ENCODE measurements at places on chromosomes 2 and 18.
A peak's percentile ranks its signal among the peaks of the same experiment; 100 is the strongest.

DNA sequence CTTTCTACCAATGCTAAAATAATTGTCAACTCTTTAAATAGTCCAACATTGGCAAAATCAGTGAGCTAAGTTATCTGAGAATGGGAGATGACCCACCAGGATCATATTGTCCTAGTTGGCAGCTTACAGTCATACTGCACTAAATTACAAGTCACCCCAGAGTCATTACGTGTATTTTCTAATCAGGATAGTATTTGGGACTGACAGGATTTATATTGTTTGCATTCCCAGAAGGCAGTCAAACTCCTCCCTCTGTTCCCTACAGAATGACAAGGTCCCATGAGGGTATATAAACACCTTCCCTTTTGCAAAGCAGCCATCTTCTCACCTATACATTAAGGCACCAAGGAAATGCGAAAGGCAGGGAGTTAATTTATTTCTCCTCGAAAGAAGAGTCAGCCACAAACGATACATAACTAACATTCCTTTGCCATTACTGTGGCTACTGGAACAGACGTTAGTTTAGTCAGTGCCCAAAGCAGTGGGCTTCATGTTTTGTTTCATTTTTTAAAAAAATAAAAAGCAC, 125.3 kb downstream of the ANTXR1 start:
- DNase-seq: no peak

GRCh38 chr2:627926-628560, 49.2 kb downstream of the TMEM18 start:
- DNase-seq: no peak

GRCh38 chr18:45782662-45783061, 42.8 kb upstream of the SIGLEC15 start:
- no peak for DNase-seq

DNA sequence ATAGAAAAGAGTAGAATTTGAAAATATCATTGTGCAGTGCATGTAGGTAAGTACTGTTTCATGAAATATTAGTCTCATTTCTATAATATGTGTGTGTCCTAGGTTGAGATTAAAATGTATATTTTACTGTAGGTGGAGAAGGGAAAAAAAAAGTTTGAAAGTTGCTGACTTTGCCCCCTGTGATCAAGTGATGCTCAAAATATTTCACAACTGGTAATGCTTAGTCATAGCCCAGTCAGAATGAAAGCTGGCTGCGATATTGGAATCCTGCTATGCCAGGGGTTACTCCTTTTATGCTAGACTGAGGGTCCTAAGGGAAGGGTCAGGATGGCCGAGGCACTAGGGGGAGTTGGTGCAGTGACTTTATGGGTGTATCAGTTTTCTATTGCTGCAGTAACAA, 19.5 kb upstream of the CFAP36 start:
- no peak for DNase-seq

- no peak for DNase-seq
These were observed 27.2 kb upstream of the SATB2 start for GRCh38 chr2:199484927-199485326.

- DNase-seq: no peak
These were observed 129.5 kb upstream of the TRIB2 start for GRCh38 chr2:12587228-12587627.

GRCh38 chr2:126788113-126788512, 110.6 kb upstream of the TEX51 start:
- no peak for DNase-seq

DNA sequence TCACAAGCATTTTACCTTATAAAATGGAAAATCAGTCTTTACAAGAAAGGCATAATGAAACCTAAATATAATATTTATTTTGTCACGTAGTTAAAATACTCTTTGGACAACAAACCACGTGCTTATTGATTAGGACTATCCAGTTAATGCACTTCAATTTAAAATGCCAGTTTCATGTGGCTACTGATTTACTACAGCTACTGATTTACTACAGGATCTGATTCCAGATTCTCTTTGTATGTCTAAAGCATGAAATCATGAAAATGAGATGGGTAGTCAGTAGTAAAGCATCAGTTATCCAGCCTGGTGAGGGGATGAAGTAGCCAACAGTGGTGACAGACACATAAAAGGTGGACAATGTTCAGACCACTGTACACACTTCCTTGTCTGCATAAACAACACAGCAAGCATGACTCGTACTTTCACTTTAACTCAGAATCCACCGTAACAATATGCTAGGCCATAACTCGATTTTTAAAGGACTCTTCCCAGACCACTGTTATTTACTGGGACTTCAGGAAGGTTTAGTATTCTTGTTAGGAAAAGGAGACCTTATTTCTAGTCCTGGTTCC, 24.9 kb downstream of the ACAA2 start:
- DNase-seq: no peak

DNA sequence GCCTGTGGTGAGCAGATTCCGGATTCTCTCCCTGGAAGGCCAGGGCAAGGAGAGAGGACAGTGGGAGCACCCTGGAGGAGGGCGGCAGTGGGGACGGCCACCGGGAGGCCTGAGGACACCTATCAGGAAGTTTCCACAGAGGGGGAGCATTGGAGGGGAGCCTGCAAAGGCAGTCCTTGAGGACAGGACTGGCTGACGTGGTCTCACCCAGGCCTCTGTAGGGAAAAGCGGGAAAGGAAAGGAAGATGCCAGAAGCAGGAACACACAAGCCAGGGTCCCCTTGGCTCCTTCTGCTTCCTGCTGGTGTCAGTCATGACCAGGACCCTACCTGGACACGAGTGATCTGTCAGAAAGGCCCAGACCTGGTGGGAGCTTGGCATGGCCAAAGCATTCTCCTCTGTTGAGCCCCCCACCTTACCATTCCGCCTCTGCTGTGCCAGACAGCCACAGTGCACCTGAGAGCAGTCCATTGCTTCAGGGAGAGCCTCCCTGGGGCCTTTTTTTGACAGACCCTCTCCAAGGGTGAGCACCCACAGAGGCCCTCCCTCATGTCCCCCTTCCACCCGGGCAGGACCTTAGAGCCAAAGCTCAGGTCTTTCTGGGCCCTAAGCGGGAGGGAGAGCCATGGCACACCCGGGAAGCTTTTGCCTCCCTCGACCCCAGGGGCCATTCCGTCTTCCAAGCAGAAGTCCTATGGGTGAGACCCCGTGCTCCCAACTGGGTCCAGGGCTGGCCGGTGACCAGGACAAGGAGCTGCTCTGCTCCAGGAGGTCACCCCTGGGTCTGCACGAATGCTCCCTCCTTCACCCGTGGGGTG, 333.1 kb downstream of the DYSF start:
- DNase-seq: no peak

DNA sequence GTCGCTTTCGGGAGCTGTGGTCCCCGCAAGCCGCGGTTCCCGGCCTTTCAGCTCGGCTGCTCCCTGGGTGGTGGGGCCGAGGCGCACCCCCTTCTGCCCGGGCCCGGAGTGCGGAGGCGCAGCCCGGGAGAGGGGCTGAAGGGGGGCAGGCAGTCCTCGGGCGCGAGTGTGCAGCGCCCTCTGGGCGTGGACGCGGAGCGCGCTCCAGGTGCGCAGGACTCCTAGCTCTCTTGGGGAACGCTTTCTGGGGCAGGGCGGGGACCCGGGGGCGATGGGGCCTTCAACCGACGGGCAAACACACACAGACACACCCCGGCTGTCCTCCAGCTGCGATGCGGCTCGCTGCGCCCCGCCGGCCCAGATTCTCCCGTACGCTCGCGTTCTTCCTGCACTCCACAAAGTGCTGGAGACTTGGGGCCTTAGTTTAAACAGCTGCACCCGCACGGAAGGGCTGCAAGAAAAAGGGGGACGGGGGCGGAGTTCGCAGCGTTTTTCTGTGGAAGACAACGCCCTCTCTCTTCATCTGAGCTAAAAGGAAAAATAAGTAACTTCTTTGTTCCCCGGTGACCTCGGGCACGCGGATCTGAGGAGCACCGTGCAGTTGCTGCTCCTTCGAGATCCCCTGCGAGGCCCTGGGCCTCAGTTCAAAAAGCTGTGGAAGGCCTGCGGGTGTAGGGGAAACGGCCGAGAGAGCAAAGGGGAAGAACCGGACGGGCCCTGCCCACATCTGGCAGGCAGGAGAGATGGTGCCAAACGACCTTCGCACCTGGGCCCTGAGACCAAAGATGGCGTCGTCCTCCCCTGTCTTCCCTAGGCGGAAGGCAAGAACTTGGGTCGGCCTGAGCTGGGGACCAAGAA, 593 bp upstream of the SDC1 start:
- DNase-seq: peak; percentile 81

DNA sequence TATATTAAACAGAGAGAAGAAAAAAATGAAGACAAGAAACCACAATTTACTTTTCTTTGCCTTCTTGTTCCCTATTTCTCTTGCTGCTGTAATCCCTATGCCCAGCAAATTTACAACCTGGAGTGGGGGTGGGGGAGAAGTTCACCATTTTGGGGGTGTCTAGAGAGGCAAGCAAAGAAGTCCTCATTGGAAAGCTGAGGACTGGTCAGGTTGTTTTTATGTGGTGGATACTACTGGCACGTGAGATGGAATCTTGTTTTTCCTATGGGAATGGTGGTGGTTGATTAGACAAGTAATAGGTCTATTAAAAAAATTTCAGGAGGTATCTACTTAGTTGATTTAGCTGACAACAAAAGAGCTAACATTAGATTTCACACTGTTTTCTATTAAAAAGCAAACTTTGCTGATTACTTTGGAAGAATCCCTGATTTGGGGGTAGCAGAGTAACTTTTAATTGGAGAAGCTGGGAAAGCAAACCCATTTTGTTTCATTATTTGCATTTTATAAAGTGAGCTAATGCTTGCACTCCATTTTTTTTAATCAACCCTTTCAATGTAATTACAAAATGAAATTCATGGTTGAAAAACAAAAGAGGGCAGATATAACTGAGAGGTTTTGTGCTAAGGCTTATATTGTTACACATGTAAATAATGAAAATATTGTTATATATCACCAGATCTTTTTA, 6.0 kb downstream of the POU3F3 start:
- DNase-seq: no peak

DNA sequence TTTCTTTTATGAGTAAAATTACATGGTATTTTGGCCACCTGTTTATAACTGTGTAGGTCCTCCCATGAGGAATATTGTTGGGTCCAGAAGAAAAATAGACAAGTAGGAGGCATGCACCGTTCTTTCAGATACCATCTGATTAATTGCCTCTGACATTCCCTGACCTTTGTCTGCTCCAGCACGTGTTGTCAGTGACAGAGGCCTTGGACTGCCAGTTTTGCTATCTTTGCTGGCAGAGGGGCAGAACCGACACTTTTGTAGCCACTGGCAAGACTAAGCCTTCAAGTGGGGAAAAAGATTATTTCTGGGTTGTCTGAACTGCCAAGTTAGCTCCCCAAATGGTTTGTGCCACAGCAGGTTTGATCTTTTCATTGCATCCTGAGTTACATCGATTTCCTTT, 276.9 kb downstream of the CAMKMT start:
- DNase-seq: no peak

DNA sequence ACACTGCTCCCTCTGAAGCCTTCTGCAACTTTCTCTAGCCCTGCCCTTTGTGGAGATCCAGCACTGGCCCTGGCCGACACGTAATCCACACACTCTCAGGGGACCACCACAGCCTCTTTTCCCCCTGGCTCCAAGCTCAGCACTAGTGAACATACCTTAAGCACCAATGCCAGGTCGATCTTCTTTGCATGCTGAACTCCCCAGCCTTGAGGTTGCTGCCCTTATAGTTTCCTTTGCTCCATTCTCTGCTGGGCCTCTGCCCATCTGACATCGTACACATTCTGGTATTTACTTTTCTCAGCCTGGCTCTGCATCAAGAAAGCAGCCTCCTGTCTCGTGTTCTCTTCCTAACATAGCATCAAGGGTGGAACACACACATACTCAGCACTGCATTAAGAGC, 361.5 kb downstream of the LPIN1 start:
- no peak for DNase-seq

DNA sequence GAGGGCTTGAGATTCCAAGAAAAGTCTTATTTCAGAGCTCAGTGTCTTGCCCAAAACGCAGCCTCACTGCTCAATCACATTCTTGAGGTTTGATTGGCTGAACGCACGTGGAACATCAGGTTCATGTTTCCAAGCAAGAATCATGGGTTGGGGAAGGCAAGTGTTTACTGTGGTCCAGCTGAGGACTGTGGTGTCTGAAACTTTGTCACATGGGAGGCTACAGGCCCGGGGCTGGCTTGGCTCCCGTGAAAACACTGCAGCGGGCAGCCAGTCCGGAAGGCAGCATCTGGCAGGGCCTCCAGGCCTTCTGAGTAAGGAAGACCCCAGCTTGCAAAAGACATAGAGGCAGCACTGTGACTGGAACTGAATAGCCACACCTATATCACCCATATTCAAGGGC, 84.7 kb downstream of the POLR1A start:
- DNase-seq: no peak

- DNase-seq: no peak
These were observed 63.5 kb downstream of the NRP2 start for GRCh38 chr2:205745661-205746419.

DNA sequence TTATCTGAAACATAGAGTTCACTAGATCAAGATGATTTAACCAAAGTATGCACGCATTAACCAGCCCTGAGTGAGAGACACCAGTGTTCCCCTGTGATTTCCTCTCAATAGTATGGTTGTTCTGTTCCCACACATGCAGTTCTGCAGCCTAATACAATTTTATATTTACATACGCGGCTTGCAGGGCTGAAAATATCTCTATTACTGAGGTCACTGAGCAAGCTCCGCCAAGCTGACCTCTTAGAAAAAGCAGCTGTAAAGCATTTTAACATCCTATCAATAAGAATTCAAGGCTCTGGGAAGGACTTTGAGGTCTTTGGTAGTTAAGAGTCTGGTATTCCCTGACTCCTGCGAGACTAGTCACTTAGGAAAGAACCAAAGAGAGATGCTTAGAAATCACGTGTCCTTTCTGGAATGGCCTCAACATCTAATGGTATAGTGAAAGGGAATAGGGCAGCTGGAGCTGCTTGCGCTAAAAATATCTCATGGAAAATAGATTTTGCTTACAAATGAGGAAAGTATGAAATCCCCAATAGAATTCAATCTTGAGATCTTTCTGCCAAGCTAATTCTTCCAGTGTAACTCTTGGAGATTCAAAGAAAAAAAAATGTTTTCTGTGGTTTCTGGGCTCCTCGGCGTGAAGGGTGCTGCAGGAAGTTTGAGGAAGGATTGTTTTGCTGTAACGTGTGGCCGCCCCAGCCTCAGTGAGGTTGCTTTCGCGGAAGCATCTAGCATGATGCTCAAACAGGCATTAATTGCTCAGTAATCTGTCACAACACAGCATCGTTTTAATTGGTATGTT, 59.2 kb downstream of the DOCK10 start:
- DNase-seq: no peak

GRCh38 chr2:171718720-171719119, 31.5 kb downstream of the DYNC1I2 start:
- no peak for DNase-seq

DNA sequence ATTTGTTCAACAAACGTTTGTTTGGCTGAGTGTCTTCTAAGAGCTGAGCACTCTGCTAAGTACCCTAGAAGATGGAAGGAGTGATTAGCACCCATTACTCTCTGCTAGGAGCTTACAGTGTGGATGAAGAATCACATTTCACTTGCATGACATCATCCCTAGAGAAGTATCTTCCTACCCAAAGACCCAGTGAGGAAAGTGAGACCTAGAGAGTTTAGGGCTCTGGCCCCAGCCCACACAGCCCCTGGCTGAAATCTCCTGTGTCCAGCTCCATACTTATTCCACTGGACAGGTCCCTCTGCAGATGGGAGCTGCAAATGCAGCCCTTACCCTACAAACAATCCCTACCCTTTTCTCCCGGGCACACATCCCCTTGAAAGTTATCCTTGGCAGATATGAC, 26.8 kb upstream of the EPAS1 start:
- DNase-seq: no peak
